ENCODE measurements at places on chromosomes 3 and 15.
A peak's percentile ranks its signal among the peaks of the same experiment; 100 is the strongest.

GRCh38 chr3:129009266-129009665 lies 8.2 kb downstream of the EFCC1 start:
- no peak for DNase-seq

- no peak for DNase-seq
Observed at GRCh38 chr3:181629711-181630110, 82.0 kb upstream of the SOX2 start.

DNA sequence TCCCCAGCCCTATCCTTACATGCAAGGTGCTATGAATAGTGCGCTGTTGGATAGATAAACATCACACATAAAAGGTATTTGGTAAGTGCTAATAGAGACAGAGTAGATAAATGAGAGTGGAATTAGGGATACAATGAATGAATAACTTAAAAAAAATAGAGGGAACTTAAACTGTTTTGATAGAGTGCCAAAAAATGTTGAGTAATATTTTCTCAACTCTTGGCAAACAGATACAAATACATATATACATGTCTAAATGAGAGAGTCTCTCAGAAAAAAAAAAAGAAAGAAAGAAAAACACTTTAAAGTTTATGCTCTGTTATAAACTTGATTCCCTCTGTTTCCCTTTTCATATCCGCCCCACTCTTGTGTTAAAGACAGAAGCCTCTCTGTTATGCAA lies 667.4 kb downstream of the ROBO2 start:
- DNase-seq, result no peak

DNA sequence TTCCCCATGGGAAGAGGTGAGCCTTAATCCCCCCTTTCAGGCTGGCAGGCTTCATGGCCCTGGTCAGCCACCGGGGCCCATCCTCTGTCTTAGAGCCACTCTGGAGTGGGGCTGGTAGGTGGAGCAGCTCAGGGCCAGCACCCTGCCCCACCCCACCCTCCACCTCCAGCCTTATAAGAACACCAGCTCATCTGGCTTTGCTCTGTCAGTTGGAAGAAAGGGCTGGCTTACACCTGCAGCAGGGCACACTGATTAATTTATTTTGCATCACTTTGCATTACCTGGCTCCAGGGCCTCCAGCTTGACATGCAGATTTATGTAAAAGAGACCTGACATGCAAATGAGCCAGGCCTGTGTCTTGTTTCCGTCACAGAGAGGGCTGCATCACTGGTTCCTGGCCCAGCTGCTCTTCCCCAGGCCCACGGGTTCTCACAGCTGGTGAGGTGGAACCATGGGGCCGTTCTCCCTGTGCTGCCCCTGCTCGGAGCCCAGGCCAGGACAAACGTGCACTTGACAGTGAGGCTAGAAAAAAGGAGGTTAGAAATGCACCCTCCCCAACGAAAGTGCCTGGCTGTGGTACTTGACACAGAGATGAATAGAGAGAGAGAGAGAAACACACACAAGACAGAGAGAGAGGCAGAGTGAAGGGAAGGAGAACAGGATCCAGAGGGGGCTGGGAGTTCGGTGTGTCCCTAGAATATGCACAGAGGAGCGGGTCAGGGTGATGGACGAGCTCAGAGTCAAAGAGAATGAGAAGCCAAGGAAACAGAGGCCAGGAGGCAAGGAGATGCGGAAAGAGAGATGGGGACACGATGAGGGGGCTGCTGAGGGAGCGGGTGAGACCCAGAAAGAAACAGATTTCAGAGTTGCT lies 44.5 kb upstream of the MAGEF1 start:
- no peak for DNase-seq

GRCh38 chr3:117998071-117998470 lies 1036.6 kb downstream of the IGSF11 start:
- no peak for DNase-seq

DNA sequence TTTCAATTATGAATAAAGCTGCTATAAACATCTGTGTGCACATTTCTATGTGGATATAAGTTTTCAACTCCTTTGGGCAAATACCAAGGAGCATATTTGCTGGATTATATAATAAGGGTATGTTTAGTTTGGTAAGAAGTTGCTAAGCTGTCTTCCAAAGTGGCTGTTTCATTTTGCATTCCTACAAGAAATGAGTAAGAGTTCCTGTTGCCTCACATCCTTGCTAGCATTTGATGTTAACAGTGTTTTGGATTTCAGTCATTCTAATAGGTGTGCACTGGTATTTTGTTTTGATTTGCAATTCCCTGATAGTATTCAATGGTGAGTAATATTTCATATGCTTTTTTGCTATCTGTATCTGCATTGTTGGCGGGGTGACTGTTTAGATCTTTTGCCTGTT lies 120.7 kb upstream of the MDFIC2 start:
- DNase-seq, result no peak

GRCh38 chr15:79657722-79658121 lies 225.6 kb downstream of the MINAR1 start:
- DNase-seq, result no peak

- DNase-seq, result peak; percentile 37
Observed at GRCh38 chr15:75067123-75067830, 43.9 kb downstream of the PPCDC start.

GRCh38 chr3:24012589-24013269 lies 67.6 kb downstream of the NR1D2 start:
- no peak for DNase-seq

DNA sequence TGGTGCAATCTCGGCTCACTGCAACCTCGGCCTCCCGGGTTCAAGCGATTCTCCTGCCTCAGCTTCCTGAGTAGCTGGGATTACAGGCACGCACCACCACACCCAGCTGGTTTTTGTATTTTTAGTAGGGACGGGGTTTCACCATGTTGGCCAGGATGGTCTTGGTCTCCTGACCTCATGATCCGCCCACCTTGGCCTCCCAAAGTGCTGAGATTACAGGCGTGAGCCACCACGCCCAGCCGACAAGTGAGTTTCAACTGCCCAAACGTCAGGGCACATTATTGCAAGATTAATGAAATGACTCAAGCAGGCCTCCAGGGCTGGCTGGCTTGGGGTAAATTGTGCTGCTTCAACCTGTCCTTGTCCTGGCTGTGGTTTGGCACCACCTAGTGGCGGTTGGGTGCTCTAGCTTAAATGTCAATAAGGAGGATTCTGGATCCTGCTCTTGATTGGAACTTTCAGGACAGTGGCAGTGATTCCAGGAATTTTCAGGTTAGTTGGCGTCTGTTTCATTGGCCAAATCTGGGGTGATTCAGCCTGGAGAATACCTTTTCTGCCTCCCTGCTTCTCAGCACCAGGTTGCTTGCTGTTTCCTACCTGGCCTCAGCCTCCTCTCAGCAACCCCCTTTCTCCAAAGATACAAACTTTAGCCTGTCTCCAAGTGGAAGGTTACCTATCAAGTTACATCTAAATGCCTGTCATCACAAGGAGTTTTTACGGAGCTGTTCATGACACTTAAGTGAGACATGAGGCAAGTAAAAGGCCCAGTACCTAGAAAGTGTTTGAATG lies 32.4 kb upstream of the SACM1L start:
- DNase-seq, result peak; percentile 86

- DNase-seq, result no peak
Observed at GRCh38 chr3:107077391-107077790, 299.8 kb upstream of the CCDC54 start.

- DNase-seq, result peak; percentile 65
Observed at GRCh38 chr3:52245322-52246263, at the start of gene PPM1M. Gene PPM1M (plus strand): TSS chr3:52245759. CDS start chr3:52245825, 66 bp downstream.

DNA sequence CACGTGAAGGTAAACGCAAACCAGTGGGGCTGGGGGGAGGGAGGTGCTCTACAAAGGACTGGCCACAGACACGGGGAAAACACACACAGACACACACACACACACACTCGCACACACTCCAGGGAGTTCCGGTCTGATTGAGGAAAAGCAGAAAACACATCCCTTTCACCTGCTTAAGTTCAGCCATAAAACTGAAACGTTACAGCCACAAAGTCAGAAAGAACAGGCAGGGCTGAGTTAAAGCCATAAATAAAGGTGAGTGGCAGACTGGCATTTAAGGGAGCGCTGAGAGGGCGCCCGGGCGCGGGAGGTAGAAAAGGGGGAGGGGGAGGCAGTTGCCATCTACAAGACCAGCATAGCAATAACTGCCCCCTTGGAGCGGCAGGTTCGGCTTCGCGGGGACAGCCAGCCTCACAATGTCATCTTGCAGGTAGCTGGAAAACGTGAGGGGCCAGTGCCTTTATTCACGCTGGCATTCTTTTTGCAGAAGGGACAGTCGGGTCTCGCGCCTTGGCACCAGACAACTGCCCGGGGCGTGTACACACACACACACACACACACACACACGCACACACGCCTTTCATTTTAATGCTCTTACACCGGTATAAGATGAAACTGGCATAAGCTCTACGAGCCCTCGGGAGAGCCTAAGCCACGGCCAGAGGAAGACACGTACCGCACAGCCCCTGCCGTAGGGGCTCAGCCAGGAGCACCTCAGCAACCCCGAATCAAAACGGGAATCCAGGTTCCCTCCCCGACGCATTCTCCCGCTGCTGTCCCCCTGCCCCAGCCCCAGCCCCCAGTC lies 866 bp downstream of the TNIK start:
- peak; percentile 45 for DNase-seq

DNA sequence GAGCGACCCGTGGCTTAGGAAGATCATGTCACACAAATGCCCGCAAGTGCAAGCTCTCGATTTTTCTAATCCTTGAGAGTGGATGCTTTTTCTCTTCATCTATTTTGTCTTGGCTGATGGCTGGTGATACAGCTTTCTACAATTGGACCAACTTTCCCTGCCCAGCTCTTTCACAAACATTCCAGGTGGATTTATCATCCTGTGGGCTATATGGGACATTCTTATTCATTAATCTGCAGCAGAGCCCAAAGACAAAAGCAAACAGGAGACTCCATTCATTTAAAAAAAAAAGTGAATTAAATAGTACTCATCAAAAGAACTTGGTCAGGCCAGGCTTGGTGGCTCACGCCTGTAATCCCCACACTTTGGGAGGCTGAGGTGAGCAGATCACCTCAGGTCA lies 14.2 kb upstream of the TSEN2 start:
- no peak for DNase-seq

DNA sequence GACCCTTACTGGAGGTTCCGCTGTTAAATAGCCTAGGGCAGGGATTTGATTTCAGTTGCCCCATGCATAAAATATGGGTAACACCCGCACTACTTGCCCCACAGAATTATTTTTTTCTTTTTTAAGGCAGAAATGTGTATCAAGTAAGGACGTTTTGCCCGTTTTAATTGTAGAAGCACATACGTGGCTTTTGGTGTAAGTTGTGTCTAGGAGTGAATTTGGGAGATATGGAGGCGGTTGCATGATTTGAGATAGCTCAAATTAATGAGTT lies 636 bp upstream of the LRRC58 start:
- no peak for DNase-seq

DNA sequence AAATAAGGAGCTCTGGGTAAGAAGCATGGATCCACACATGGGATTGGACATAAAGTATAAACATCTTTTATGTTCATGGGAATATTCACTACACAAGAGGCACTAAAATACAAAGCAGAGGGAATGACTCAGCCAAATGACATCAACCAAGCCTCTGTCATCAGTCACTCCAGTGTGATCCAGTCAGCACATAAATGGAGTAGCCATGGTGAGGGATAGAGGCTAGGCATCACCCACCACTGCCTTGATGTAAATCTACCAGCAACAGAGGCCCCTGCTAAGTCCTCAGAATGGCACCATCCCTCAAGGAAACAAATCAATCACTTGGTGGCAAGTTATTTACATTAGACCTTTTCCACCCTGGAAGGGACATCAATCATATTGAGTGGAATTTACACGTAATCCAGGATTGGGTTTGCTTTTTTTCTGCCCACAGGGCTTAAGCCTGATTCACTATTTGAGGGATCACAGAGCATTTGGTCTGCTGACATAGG lies 27.2 kb downstream of the VEPH1 start:
- no peak for DNase-seq

DNA sequence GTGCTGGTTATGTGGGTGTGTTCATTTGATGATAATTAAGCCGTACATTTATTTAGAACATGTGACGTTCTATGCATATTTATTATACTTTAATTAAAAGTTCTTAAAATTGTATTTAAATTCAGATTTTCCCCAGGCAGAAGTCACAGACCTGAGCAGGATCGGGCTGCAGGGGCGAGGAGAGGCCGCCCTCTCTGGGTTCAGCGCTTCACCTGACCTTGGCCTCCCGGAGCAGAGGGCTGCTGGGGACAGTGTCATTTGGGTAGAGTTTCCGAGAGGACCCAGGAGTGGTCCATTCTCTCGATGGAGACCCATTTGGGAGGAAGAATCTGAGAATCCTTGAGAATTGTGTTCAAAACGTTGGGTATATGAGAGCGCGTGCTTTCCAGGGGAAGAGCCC lies 12.0 kb upstream of the TOPBP1 start:
- DNase-seq, result no peak

DNA sequence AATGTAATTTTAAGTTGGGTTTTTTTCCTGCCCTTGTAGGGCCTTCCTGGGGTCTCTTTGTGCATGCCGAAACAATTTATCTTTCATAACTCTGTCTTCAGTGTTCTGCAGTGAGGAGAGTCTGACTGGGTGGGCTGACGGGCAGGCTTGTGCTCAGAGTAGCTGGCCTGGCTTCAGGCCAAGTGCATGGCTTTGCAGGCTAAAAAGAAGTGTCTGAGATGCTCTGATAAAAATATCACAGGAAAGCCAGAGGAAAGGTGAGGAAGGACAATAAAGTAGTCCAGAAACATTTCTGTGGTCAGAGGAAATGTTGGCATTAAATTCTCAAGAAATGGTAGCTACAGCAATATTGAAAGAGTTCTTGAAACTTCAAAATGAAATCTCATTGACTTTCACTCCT lies 25.5 kb downstream of the ST3GAL6 start:
- no peak for DNase-seq
